Osteoblast (primary cell): ENCODE measurements at places on chromosomes 16 and 17. TPM values are rescaled to one million over a fixed set of nuclear protein-coding genes. Genes with fewer than 3 reads are reported as not detected.

ANKRD40CL gene
- 0.36 TPM in 1 of 2 replicates, not detected in the other for total RNA-seq

KRT12 gene
- not detected in 2 replicates for total RNA-seq

SYT17 gene
- under 0.01 and 0.29 TPM in 2 replicates for total RNA-seq

GPR142 gene
- total RNA-seq = not detected in 2 replicates

MT1F gene
- total RNA-seq = 2.1 and 3.3 TPM in 2 replicates

SOX8 gene
- under 0.01 TPM in 1 of 2 replicates, not detected in the other for total RNA-seq

GP1BA gene
- total RNA-seq = not detected in 2 replicates

KRTAP9-8 gene
- not detected in 2 replicates for total RNA-seq

KCNG4 gene
- total RNA-seq = not detected in 2 replicates

MAP2K3 gene
- total RNA-seq = 24.5 and 27.5 TPM in 2 replicates

KIAA0513 gene
- 34.5 and 35.1 TPM in 2 replicates for total RNA-seq
